CD14-positive monocyte (primary cell): ENCODE measurements at places on chromosomes 2 and 18.

- DNase-seq = no peak
Observed at GRCh38 chr2:197034292-197034691, 107.8 kb upstream of the PGAP1 start.

DNA sequence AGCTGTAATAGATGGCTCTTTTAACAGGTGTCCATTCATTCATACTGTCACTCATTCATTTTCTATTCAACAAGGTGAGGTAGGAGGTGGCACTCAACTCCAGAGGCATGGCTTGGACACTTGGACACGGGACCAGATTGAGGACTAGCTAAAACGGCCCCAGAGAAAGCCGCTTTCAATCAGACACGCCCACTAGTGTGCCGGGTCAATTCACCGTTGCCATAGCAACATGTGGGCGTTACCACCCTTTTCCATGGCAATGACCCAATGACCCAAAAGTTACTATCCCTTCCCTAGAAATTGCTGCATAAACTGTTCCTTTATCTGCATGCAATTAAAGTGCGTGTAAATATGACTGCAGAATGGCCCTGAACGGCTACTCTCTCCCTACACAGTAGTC, 49.2 kb upstream of the LGALSL start:
- no peak for DNase-seq

- no peak for DNase-seq
Observed at GRCh38 chr2:159153951-159154350, 132.6 kb downstream of the WDSUB1 start.

- DNase-seq = no peak
Observed at GRCh38 chr18:72542342-72542741, 1.8 kb downstream of the CBLN2 start.

DNA sequence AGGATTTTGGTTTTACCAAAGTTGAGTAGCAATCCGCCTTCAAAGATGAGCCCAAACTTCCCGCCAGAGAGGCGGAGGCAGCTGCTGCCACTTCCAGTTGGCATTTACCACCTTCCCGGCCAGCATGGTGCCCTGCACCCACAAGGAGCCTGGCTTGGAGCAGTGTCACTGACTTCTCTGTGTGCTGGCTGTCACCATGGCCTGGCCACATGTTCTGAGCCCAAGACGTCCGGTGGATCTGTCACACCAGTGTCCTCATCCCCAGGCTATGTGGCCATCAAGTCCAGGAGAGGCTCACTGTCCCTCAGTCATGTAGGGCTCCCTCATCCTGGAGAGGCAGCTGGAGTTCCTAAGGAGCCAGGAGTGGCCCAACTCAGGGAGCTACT, 100.6 kb downstream of the ACKR3 start:
- no peak for DNase-seq

DNA sequence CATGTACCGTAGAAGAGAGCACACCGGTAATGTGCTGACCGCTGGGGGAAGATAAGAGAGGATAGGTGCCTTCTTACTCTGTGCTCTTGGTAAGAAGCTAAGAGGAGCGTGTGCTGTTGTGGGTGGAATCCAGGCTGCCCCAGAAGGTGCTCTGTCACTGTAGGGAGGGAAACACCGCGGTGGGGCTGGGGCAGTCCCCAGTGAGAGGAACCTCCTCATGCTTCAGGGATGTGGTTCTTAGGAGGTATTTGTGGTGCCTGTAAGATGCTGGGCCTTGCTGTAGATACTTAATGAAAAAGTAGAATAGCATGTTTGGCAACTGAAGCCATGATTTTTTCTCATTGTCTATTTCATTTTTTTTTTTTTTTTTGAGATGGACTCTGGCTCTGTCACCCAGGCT, 1.1 kb downstream of the COLEC11 start:
- no peak for DNase-seq

GRCh38 chr18:70025580-70025979, 77.9 kb upstream of the CD226 start:
- DNase-seq = no peak

GRCh38 chr2:240573071-240573515, 4.8 kb downstream of the RNPEPL1 start:
- DNase-seq = no peak

DNA sequence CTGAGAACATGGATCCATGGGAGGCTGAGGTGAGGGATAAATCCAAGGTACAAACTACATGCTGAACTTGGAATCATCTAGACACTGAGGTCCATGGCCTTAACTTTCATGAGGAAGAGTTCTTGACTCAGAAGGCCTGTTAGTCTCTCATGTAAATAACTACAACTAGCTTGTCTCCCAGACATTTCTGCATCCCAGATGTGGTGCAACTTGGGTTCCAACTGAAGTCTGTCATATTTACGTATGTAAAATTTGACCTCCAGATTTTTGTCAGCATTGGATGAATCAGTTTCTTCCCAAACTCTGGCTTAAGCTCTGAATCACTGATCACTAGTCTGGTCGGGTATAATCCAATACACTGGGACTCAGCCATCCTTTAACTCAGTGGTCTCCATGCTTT, 306.9 kb downstream of the PDE11A start:
- no peak for DNase-seq

DNA sequence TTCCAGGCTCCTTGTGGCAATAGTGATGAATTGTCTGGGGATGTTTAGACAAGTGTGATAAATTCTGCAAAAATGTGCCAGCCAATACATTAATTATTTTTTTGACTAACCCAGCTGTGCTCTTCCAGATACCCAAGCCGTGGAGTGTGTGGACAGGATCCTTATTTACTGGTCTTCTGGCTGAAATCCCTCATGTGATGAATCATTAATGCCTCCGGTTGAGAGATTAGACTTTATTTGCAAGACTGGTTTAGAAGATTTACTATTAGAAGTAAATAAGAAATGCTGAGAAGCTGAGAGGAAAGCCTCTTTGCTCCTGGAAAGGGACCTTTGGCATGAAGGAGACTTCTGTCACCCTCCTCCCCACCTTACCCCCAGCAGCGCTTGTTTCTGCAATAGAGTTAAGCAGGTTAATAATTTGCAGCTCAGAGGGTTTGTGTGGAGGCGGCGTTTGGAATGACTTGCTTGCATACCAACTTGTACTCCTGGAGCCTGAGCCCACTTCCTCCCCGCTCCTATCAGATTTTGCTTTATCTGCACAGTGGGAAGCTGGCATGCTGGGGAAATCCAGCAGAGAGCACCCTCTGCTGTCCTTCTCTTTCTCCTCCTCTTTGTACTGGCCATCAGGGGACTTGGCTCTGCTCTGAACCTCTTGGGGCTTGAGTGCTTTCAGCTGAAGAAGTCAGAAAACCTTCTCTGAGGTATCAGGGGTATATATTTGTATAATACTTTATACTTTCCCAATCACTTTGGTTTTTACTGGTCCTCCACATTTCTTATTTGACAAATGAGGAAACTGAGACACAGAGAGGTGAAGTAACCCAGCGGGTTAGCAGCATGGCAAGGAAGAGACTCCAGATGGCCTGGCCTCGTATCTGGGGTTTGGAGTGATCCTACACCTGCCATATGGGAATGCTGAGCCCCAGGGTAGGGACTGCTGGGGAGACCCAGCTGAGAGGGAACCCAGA, 16.3 kb downstream of the SLC3A1 start:
- DNase-seq = no peak

DNA sequence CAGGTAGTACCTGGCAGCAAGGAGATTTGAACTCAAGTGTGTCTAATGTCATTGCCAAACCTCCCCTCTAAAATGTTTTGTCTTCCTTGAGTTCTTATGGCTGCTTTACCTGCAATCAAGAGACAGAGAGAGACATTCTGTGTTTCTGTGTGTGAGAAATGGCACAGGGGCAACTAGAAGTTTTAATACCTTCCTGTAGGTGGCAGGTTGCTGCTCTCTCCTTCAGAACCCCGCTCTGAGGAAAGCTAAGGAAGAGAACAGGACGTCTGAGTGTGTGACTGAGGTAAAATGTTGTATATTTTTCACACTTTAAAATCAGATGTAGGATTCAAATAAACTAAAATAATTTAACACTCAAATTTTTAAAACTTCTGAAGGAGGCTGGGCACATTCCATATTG, 19.2 kb downstream of the DTNA start:
- no peak for DNase-seq

DNA sequence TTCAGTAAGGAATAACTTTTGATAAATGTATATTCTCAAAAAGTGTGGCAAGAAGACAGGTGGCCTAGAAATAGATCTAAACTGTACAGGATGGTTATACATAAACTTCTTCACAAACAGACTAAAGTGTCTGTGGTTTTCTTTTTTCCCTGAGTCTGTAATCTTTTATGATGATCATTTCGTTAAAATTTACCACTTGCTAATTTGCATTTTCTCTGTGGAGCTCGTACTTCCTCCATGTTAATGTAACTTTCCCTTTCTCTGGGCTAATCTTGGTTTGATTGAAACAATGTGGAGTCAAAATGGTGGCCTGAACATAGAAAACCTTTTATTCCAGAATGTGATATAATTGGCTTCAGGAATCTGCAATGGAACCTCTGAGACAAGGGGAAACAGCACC, 166.2 kb downstream of the FTCDNL1 start:
- DNase-seq = no peak

DNA sequence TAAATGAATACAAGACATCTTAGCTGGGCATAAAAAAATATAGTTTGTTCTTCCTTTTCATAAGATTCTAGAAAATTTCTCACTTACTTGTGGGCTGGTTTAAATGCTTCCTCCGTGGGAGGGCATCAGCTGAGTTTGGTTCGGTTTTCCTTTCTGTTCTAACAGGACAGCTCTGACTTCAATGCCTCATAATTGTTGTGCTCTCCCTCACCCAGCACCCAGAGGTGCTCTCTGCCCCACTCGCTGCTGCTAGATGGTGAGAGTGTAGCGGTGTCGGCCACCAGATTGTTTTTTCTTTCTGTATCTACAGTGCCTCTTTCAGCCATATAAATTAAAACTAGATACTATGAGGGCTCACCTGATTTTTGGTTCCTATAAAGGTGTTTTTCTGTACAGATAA, 407.2 kb upstream of the CDH7 start:
- no peak for DNase-seq

GRCh38 chr2:156986339-156986988, 271.0 kb upstream of the GALNT5 start:
- DNase-seq = no peak

DNA sequence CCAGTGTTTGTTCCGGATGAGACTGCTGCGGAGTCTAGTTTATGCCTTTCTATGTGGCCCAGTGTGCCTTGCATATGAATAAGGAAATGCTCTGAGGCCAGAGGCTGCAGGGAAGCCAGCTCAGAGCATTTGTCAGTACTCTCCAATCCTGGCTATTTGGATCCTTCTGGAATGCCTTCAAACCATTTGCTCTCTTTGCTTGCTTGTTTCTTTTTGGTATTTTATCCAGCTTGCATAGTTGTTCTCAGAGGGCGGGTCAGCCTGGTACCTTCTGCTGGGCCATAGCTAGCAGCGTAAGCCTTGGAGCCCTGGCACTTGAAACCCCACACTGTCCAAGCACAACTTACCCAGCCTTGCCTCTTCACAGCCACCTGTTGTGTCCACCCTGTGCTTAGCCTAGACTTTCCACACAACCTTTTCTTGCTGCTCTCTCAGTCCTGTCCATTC, 20.5 kb downstream of the CENPO start:
- DNase-seq = no peak

- no peak for DNase-seq
Observed at GRCh38 chr2:118443596-118443995, 355.3 kb downstream of the INSIG2 start.

GRCh38 chr2:129478902-129479517, 500.5 kb upstream of the RAB6C start:
- no peak for DNase-seq

- DNase-seq = no peak
Observed at GRCh38 chr2:225137971-225138370, 95.7 kb upstream of the DOCK10 start.

DNA sequence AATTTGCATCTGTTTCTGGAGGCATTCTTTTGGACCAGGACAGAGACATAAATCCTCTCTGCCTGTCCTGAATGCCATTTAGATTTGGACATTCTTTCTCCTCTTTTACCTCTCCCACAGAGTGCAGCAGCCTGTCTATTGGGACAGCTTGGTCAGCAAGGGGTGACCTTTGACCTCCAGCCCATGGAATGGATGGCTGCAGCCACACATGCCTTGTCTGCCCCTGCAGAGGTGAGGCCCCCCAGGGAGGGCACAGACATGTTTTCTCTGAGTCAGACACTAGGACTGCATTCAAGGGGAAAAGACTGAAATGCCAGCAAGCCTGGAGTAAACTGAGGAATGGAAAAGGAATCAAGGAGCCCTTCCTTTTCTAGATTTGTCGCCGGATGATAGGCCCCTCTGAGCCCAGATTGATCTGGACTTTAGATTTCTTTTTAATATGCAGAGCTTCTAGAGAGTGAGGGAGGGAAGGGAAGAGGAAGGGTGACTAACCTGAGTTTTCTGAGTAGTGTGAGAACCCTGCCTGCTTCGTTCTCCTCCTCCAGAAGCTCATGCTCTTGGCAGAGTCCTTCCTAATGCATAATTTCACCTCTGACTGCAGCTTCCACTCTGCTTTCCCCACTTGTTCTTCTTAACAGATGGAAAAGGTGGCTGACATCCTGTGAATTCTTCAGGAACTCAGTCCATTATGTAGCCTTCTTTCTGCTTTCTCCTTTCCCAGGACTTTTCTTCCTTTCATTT, 16.1 kb upstream of the TTLL4 start:
- no peak for DNase-seq

- peak; percentile 30 for DNase-seq
Observed at GRCh38 chr2:171598713-171599319, 76.5 kb downstream of the CYBRD1 start.

DNA sequence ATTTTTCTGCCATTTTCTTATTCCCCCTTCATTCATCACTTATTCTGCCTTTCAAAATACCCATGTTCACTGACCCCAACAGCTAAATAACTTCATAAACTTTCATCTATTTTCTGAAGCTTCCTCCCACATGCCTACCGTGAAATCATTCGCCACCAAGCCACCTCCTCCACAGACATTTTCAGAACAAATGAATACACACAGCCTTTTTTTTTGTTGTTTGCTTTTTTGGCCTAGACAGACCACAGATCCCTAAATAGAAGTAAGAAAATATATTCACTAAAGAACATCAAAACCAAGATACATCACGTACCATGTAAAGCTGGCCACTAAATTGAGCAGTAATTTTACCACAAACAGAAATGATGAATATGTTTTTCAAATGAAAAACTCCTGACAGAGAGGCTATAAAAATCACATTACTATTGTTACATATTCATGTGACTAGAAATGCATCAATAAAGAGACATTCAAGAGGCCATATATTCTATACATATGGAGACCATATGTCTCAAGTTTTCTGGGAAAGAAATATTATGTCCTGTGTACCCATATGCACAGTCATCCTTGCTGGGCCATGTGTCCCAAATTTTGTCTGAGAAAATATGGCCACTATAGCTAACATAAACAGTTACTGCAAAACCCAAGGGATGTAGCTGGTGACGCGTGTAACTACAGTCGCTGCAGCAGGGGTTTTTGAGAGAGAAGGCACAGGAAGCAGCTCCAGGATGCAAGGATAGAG, 200.3 kb downstream of the FBXO15 start:
- no peak for DNase-seq

GRCh38 chr2:27408601-27409320, 630 bp downstream of the PPM1G start:
- peak; percentile 18 for DNase-seq

- no peak for DNase-seq
Observed at GRCh38 chr2:127000937-127001336, 102.2 kb downstream of the TEX51 start.
